Fibroblast of the aortic adventitia (primary cell): ENCODE measurements at places on chromosomes 16 and 17.
A peak's percentile ranks its signal among the peaks of the same experiment; 100 is the strongest.

DNA sequence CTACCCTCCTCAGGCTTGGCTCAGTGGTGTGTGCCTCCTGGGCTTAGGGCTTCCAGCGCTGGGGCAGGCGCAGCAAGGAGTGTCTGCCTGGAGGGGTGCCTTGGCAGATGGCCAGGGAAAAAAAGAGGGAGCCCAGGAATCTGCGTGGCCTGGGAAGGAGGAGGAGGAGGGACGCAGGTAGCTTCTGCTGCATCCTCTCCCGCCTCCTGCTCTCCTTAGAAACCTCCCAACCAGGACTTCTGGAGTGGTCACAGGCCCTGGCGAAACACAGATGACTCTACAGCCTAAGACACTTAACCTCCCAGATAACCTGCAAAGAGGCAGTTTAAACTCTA is 7.3 kb upstream of the BCAR1 start:
- no peak for DNase-seq

DNA sequence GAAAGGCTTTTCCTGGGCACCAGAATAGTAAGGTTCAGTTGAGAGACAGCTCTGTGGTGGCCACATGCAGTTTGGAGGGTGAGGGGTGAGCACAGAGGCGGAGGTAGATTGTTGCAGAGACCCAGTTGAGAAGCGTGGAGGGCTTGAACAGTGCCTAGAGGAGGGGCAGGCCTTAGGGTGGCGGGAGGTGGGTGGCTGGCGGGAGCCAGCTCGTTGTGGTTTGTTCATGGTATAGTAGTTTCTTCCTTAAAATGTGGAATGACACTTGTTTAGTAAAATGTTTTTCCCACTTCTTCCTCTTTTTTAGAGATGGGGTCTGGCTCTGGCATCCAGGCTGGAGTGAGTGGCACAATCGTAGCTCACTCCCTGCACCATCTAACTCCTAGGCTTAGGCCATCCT is 14.2 kb downstream of the USP10 start:
- DNase-seq, result no peak

DNA sequence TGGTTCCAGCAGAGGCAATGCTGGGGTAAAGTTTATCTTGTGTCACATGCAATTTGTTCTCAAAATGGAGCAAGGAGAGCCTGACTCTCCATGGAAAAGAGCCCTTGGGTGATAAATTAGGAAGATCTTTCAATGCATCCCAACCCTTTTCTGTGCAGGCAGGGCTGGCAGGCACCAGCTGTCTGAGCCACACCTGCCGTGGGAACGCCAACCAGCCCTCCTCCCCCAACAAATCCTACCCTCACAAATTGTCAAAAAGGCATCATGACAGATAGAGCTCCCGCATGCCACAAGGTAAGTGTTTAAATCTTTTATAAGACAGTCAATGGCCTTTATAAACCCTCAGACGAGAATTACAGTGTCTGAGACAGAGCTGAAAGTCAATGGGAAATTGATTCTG is 418.5 kb upstream of the CDH5 start:
- DNase-seq, result no peak

- peak; percentile 61 for DNase-seq
Observed at GRCh38 chr16:65781363-65781762, 585.1 kb upstream of the CDH5 start.

- DNase-seq, result no peak
Observed at GRCh38 chr16:14125708-14126107, 54.6 kb downstream of the MRTFB start.
